Karpas-422 (cell line): ENCODE measurements at places on chromosomes 4 and X.

DNA sequence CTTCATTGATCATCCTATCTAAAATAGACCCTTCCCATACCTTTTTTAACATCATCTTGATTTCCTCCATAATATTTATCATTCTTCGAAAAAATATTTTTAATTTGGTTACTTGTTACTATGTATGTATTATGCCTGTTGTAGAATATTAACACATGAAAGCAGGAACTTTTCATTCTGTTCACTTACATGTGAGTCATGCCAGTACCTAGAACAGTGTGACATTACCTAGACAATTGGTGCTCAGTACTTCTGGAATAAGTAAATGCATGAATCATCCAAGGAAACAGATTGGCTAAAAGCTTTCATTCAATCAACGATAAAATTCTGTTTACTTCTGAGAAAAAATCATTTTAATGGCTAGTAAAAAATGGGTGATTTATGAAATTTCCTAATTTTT, 76.4 kb downstream of the CXXC4 start:
- H3K4me3 ChIP-seq: no peak overlapping the region
- H3K27ac ChIP-seq: no peak overlapping the region
- no peaks in the 10 kb centered on the region for H3K4me1 ChIP-seq
- H3K36me3 ChIP-seq: no peaks in the 10 kb centered on the region

DNA sequence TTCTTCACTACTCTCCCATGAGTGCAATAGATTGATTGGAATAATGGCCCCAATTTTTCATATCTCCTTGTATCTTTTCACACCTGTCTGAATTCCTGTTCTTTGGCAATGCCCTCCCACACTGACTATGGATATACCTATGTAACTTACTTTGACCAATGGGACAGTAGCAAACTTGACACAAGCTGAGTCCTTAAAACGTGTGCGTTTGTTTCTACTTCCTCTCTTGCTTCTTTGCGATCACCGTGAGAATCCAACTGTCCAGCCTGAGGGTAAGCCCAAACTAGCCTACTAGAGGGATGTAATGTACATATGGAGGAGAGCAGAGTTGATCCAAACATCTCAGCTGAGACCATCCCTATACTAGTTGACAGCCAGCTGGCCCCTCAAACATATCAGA, 19.3 kb downstream of the TEC start:
- H3K27ac ChIP-seq: no peak overlapping the region
- H3K4me3 ChIP-seq: no peak overlapping the region
- no peaks in the 10 kb centered on the region for H3K36me3 ChIP-seq

GRCh38 chrX:9832811-9833210, 46.6 kb downstream of the SHROOM2 start:
- no peak overlapping the region for H3K27ac ChIP-seq
- H3K36me3 ChIP-seq: no peaks in the 10 kb centered on the region
- no peak overlapping the region for H3K4me3 ChIP-seq
- DNase-seq: no peak
- H3K27me3 ChIP-seq: no peaks in the 10 kb centered on the region

- no peaks in the 10 kb centered on the region for H3K27me3 ChIP-seq
- no peak overlapping the region for H3K4me3 ChIP-seq
- H3K4me1 ChIP-seq: no peaks in the 10 kb centered on the region
Measured at GRCh38 chr4:187782286-187782824, 213.2 kb upstream of the ZFP42 start.

DNA sequence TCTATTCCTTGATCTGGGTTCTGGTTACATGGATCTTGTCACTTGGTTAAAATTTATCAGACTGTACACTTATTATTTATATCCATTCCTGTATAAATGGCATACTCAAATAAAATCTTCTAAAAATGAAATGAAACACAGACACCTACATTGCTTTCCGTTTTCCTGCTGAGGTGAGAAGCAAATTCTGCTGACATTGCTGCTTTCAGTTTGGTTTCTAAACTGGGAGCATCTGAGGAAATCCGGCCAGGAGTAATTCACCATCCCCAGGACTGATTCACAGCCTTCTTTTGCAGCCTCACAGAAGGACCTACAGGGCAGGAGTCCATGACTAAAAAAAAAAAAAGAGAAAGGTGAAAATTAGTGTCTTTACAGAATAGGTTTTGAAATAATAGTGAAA, 93.6 kb downstream of the CORIN start:
- H3K27ac ChIP-seq: no peak overlapping the region
- H3K36me3 ChIP-seq: 0 out of 2 replicates have a peak, but pooled peaks cover 4% of the 10 kb centered on the region
- H3K4me1 ChIP-seq: peaks cover 5% of the 10 kb centered on the region

- no peaks in the 10 kb centered on the region for H3K4me1 ChIP-seq
- H3K27me3 ChIP-seq: no peaks in the 10 kb centered on the region
- no peak overlapping the region for H3K27ac ChIP-seq
- H3K4me3 ChIP-seq: no peak overlapping the region
Measured at GRCh38 chr4:78481180-78481579, 70.4 kb upstream of the ANXA3 start.

DNA sequence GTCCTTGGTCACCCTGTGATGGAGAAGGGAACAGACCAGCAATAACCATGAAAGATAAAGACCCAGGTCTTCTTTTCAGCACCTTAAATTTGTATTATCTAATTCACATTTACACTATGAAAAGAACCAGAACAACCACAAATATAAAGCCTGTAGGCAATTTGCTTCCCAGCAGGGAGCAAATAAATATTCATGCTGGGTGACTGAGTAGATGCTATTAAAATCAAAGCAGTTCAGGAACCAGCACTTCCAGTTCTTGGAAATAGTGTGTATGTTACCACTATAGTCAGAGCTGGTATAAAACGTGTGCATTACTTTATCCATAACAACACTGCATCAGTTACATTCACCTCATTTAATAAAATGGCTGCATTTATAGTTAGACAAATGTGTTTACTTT, 177.8 kb upstream of the ETNPPL start:
- H3K36me3 ChIP-seq: no peaks in the 10 kb centered on the region
- H3K27me3 ChIP-seq: no peaks in the 10 kb centered on the region
- no peak overlapping the region for H3K4me3 ChIP-seq
- H3K27ac ChIP-seq: no peak overlapping the region

GRCh38 chr4:172011196-172011595, 198.0 kb downstream of the GALNTL6 start:
- no peaks in the 10 kb centered on the region for H3K36me3 ChIP-seq
- no peak overlapping the region for H3K4me3 ChIP-seq
- no peak overlapping the region for H3K27ac ChIP-seq

GRCh38 chr4:12028258-12028657, 599.6 kb upstream of the HS3ST1 start:
- H3K4me1 ChIP-seq: no peaks in the 10 kb centered on the region
- H3K4me3 ChIP-seq: no peak overlapping the region
- DNase-seq: no peak
- H3K36me3 ChIP-seq: no peaks in the 10 kb centered on the region
- no peak overlapping the region for H3K27ac ChIP-seq

GRCh38 chrX:14352511-14352910, 176.8 kb upstream of the GLRA2 start:
- H3K4me3 ChIP-seq: no peak overlapping the region
- no peaks in the 10 kb centered on the region for H3K27me3 ChIP-seq
- H3K27ac ChIP-seq: no peak overlapping the region

DNA sequence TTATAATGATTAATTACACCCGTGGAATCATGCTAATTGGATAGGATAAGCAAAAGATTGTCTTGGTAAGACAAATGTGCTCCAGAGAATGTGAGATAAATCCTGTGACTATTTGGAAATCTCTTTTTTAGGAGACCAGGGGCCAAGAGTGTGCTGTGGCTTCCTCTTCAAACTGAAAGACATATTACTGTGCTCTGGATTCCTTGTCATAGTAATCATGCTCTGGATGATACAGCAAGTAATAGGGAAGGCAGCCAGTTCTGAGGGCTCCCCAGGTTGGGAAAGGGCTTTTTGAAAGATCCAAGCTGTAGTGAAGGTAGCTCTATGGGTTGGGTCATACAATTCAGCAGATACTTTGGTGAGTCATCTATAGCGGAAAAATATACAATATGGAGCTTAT, 600.5 kb downstream of the PCDH18 start:
- no peaks in the 10 kb centered on the region for H3K27me3 ChIP-seq
- no peak for DNase-seq
- no peaks in the 10 kb centered on the region for H3K4me1 ChIP-seq
- H3K4me3 ChIP-seq: no peak overlapping the region

- no peaks in the 10 kb centered on the region for H3K36me3 ChIP-seq
- DNase-seq: peak; percentile 83
- no peak overlapping the region for H3K27ac ChIP-seq
- H3K4me3 ChIP-seq: peak overlapping the region; percentile 66
Measured at GRCh38 chr4:13547485-13548041, 3.3 kb upstream of the NKX3-2 start.

GRCh38 chrX:40195368-40195767, 97.6 kb upstream of the BCOR start:
- H3K4me1 ChIP-seq: no peaks in the 10 kb centered on the region
- H3K27me3 ChIP-seq: no peaks in the 10 kb centered on the region
- DNase-seq: no peak

DNA sequence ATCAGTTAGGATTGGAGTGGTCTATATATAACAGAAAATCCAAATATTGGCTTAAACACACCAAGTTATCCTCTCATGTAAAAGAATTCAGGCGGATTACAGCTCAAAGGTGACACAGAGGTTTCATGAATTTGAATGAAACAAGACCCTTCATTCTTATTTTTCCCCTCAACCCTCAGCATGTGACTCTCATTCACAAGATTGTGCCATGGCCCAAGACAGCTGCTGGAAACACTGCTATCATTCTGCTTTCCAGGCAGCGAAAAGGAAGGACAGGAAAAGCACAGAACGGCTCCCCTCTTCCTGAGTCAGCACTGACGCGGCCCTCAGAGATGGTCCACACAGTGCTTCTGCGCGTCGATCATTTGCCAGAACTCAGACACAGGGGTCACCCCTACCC, 891.0 kb upstream of the FRG1 start:
- H3K4me1 ChIP-seq: peaks cover 71% of the 10 kb centered on the region
- peak; percentile 67 for DNase-seq
- no peaks in the 10 kb centered on the region for H3K36me3 ChIP-seq

DNA sequence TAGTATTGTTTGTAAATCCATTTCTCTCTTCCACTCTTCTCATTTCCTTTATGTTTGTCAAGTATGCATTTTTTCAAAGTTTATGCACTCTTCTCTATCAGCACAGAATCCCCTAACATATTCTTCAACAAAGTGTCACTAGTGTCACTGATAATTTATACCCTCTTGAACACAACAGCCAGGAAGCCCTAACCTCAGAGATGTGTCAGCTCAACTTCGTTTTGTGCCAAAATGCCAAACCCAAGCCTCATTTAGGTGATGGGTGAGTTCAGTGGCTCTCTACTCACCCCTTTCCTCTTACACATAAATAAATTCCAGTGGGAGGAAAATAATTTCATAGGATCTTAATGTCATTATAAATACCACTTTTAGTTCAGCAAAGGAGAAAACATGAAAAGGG, 22.4 kb upstream of the P2RY10 start:
- no peaks in the 10 kb centered on the region for H3K4me1 ChIP-seq
- no peak overlapping the region for H3K4me3 ChIP-seq
- no peak for DNase-seq
- H3K27me3 ChIP-seq: no peaks in the 10 kb centered on the region
